ENCODE measurements at places on chromosomes 12 and 14. TPM values are rescaled to one million over a fixed set of nuclear protein-coding genes. Genes with fewer than 3 reads are reported as not detected.

The USP44 gene
- total RNA-seq = 2.0 TPM

The MIP gene
- total RNA-seq = not detected

The ANKRD33 gene
- total RNA-seq = not detected

The ERP27 gene
- total RNA-seq = 0.49 TPM

The RIN3 gene
- 14.2 TPM for total RNA-seq

The CLEC12A gene
- total RNA-seq = 2.7 TPM

The SERPINA1 gene
- 7.8 TPM for total RNA-seq

The ENTPD5 gene
- 8.7 TPM for total RNA-seq
